Glutamatergic neuron (in vitro differentiated cells): ENCODE measurements at places on chromosomes 11 and 22. TPM values are rescaled to one million over a fixed set of nuclear protein-coding genes. Genes with fewer than 3 reads are reported as not detected.

- no peak overlapping the region for H3K4me3 ChIP-seq
- no peak overlapping the region for H3K27ac ChIP-seq
- H3K4me1 ChIP-seq: no peaks in the 10 kb centered on the region
- H3K27me3 ChIP-seq: peaks cover 9% of the 10 kb centered on the region
- no peaks in the 10 kb centered on the region for H3K36me3 ChIP-seq
- no peak for DNase-seq
These were observed 5.4 kb upstream of the SLC35C1 start for GRCh38 chr11:45799562-45799961.

Gene CYB561A3
- total RNA-seq: 20.6 TPM

GRCh38 chr11:68687986-68688385, 3.6 kb downstream of the GAL start:
- no peaks in the 10 kb centered on the region for H3K36me3 ChIP-seq
- peaks cover 12% of the 10 kb centered on the region for H3K27me3 ChIP-seq

GRCh38 chr11:96145163-96145585, 197.8 kb downstream of the MAML2 start:
- no peaks in the 10 kb centered on the region for H3K27me3 ChIP-seq
- no peaks in the 10 kb centered on the region for H3K4me1 ChIP-seq
- H3K27ac ChIP-seq: no peak overlapping the region
- no peak for DNase-seq
- no peak overlapping the region for H3K4me3 ChIP-seq

GRCh38 chr11:77457340-77457739, 16.6 kb downstream of the PAK1 start:
- no peak for DNase-seq
- H3K4me1 ChIP-seq: peaks cover 24% of the 10 kb centered on the region
- H3K27me3 ChIP-seq: no peaks in the 10 kb centered on the region
- no peaks in the 10 kb centered on the region for H3K36me3 ChIP-seq

DNA sequence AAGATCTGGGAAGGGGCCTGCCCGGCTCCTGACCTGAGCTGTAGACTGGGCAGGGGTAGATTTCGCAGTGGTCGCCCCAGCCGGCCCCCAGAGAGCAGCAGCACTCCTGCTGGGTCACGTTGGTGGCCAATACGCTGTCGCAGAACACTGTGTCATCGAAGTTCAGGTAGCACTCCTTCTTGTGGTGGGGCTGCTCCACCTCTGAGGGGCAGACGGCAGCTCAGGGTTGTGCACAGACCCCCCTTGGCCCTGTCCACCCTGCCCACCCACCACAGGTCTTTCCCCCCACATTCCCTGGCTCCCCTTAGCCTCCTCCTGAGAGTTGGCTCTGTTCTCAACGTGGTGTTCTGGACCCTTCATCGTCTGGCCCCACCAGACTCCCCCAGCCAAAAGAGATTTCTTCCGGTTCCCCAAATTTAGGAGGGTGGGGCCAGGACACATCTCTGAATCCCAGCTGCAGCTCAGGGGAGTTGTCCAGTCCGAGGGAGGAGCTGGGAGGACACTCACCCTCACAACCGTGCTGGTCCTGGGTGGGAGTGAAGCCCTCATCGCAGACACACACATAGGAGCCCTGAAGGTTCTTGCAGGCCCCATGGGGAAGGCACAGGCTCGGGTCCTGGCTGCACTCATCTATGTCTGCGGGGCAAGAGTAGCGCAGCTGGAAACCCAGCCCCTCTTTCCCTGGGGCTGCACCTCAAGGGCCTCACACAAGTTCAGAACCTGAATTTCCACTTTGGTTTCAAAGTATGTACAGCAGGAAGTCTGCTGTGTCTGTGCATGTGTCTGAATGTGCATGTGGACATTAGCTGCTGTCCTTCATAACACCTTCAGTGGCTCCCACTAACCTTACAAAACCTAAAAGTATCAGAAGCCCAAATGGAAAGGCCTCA, 16.5 kb downstream of the SCYL1 start:
- DNase-seq: no peak
- peaks cover 35% of the 10 kb centered on the region for H3K27me3 ChIP-seq
- H3K4me3 ChIP-seq: peak overlapping the region; percentile 64
- H3K36me3 ChIP-seq: no peaks in the 10 kb centered on the region
- H3K4me1 ChIP-seq: peaks cover 13% of the 10 kb centered on the region
- H3K27ac ChIP-seq: no peak overlapping the region

DNA sequence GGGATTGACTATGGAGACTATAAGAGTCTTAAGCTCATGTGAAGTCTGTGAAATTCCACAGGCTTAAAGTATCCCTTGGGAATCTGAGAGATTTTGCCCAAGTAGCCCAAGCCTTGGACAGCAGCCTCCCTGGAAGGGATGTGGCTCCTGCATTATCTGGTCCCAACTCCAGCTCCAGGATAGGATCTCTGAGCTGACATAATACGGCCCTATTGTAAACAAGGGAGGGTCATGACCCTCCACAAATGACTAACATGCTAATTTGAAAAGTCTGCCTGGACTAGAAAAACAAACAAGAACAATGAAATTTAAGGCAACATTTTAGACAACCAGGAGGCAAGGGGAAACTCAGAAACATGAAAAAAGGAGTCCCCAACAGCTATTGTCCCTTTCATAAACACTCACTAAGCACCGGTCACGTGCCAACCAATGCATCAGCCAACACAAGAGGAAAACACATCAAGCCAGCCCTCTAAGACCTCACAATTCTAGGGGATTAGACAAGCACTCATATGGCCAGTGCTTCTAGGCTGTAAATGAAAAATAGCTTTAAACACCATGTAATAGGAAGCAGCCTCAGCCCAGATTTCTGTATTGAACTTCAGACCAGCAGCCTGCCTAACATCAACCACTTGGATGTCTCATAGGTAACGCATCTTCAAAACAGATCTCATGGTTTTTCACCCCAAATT, 101.2 kb upstream of the TIMP3 start:
- H3K27me3 ChIP-seq: peaks cover 2% of the 10 kb centered on the region
- no peak overlapping the region for H3K4me3 ChIP-seq
- H3K4me1 ChIP-seq: peaks cover 2% of the 10 kb centered on the region
- H3K27ac ChIP-seq: no peak overlapping the region

DNA sequence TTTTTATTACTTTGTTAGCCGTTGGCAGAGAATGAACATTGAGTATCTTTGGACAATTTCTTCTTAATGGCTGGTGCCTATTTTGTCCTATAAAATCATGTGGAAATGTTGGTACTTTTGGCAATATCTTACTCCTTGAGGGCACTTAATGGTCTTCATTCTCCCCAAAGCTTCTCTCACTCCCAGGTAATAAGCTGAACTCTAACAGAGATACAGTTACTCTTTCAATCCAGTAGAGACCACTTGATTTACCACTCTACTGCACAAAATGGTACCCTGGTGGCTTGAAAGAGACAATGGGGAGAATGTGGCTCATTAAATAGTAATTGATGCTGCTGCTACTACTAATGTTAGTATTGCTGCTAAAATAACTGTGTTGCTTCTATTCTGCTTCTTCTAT, 53.0 kb downstream of the MAML2 start:
- no peaks in the 10 kb centered on the region for H3K36me3 ChIP-seq
- no peak overlapping the region for H3K4me3 ChIP-seq
- no peaks in the 10 kb centered on the region for H3K4me1 ChIP-seq
- no peak overlapping the region for H3K27ac ChIP-seq
- DNase-seq: no peak

DNA sequence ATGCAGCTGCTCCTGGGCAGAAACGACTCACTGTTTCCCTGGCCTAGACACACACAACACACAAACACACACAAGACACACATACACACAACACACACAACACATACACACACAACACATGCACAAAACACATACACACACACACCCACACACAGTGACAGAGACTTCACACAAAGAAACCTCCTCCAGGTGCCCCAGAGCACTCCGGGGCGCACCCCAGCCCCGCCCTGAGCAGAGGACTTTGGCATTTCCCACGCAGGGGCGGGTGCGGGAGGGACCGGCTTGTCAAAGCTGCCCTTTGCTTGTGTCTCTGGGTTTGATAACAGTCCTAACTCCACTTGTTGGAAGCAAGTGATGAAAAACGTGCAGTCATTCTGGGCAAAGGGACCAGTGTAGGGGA, 6.5 kb downstream of the APOBEC3A start:
- no peak for DNase-seq
- no peaks in the 10 kb centered on the region for H3K36me3 ChIP-seq
- no peaks in the 10 kb centered on the region for H3K27me3 ChIP-seq
- H3K4me3 ChIP-seq: no peak overlapping the region

- H3K4me1 ChIP-seq: peaks cover 27% of the 10 kb centered on the region
- H3K27ac ChIP-seq: no peak overlapping the region
- H3K36me3 ChIP-seq: peaks cover 5% of the 10 kb centered on the region
- peaks cover 15% of the 10 kb centered on the region for H3K27me3 ChIP-seq
- DNase-seq: no peak
- no peak overlapping the region for H3K4me3 ChIP-seq
These were observed 653 bp downstream of the IL18BP start for GRCh38 chr11:71999362-71999761.

DNA sequence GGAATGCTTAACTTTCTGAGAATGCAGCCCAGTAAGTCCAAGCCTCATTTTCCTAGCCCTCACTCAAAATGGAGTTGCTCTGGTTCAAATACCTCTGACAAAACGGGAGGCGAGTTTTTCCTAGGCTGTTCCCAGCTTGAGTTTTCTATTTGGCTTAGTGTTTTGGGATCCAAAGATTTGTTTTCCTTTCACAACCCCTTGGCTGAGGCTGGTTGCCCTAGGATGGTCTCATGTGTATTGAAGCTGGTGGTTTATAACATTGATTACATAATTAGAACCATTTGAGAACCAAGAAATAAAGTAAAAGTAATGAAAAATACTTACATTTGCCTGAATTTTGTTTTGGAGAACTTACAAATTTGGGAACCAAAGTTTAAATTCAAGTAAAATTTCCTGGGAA, 611.1 kb upstream of the LUZP2 start:
- no peak for DNase-seq
- H3K4me1 ChIP-seq: no peaks in the 10 kb centered on the region
- H3K36me3 ChIP-seq: no peaks in the 10 kb centered on the region
- no peaks in the 10 kb centered on the region for H3K27me3 ChIP-seq
- H3K27ac ChIP-seq: no peak overlapping the region

- no peak overlapping the region for H3K27ac ChIP-seq
- peaks cover 4% of the 10 kb centered on the region for H3K27me3 ChIP-seq
- no peak for DNase-seq
These were observed 1092.7 kb downstream of the BRD1 start for GRCh38 chr22:48734961-48735360.

- no peaks in the 10 kb centered on the region for H3K36me3 ChIP-seq
- H3K4me3 ChIP-seq: peak overlapping the region; percentile 73
- H3K4me1 ChIP-seq: no peaks in the 10 kb centered on the region
- no peak overlapping the region for H3K27ac ChIP-seq
These were observed 4.7 kb downstream of the CARNS1 start for GRCh38 chr11:67420147-67420645.
